NCI-H774 (cell line): ENCODE measurements at places on chromosomes 2 and 18.

GRCh38 chr2:120979398-120979797 lies 243.7 kb downstream of the GLI2 start:
- no peak for DNase-seq

GRCh38 chr2:132645722-132646539 lies 24.1 kb downstream of the LYPD1 start:
- DNase-seq: no peak

- no peak for DNase-seq
Observed at GRCh38 chr2:48668992-48669391, 51.3 kb downstream of the GTF2A1L start.

DNA sequence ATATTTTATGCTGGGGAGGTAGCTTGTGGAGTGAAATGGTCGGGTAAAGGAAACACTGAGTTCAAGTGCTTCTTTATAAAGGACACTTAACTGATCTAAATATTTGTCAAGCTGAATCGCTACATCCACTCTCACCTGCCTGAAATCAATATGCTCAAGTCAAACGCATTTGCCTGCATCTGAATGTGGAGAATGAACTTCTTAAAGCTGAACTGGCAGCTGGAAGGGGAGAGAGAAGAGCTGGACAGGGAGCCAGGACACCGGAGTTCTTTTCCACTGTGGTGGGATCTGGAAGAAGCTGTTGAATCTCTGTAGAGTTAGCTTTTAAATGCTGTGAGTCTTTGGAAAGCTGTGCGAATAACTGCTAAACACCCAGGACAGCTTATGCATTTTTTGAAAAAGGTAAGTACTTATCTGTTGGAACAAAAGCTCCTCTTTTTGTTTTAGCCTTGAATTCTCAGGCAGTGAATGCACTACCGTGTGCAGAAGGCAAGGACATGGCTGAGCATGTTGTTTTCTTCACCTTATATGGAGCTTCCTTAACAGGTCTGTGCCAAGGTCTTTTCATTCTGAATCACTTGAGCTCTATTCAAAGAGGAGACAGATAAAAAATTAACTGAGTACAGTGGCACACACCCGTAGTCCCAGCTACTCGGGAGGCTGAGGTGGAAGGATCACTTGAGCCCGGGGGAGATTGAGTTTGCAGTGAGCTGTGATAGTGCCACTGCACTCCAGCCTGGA lies 74.2 kb upstream of the KLF7 start:
- no peak for DNase-seq

GRCh38 chr2:227183657-227184367 lies 19.4 kb downstream of the COL4A3 start:
- no peak for DNase-seq

DNA sequence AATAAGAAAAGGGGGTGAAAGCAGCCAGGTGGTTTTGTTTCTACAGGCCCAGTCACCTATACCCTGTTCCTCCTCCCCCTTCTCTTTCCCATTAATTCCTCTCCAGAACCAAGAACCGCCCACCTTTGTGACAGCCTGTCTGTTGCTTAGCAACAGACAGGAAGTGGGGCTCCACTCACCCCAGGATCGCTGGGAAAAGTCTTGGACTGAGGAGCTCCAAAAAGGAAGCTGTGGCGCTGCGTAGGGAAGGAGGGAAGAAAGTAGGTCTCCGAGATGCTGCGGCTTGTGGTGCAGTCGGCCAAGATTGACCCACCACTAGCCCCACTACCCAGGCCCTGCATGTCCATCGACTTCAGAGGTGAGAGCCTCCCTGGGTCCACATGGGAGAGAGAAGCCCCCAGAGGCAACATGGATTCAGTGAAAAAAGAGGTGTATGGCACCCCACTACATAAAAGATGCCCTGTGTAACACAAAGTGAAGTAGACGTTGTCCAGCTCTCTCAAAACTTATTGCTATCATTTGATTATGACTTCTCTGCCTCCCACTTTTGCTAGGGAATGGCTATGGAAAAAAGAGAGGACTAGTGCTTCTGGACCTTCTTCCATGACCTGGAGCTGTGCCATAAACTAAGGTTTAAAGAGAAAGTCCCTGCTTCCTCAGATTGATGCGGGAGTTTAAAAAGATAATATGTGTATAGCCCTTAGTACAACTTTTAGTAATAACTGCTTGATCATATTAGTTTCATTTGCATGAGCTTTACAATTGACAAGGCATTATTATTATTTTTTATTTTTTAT lies at the start of gene FER1L5:
TSS of gene FER1L5 (plus strand) at position 201 of the 797 bp plus-strand sequence. CDS start at position 274, 73 bp downstream.
- DNase-seq: peak; percentile 3

GRCh38 chr2:32773448-32773808 lies 145.6 kb downstream of the TTC27 start:
- DNase-seq: no peak

DNA sequence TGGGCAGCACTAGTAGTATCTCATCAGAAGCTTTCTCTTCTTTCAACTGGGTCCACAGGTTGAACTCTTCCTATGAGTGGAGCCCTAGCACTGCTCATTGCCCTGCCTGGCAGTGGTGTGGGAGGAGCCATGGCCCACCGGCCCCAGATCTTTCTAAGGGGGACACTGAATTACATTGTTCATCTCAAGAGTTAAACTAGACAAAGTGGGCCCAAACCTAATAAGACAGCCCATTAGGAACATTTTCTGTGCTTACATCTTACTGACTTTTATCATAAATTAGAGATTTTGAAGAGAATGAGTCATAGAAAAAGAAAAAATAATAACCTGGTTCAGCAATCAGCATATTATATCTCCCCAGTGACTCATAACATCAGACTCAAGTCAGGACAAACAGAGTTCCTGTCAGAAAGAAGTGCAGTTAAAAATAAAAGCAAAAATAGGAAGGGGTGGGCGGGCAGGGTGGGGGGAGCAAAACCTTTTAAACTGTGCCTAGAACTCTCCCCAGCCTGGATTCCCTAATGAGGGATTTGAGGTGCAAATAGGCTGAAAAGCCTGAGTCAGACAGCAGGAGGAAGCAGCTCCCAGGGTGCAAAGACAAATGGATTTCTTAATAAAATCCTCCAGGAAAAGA lies 161.6 kb upstream of the TRIB2 start:
- no peak for DNase-seq

DNA sequence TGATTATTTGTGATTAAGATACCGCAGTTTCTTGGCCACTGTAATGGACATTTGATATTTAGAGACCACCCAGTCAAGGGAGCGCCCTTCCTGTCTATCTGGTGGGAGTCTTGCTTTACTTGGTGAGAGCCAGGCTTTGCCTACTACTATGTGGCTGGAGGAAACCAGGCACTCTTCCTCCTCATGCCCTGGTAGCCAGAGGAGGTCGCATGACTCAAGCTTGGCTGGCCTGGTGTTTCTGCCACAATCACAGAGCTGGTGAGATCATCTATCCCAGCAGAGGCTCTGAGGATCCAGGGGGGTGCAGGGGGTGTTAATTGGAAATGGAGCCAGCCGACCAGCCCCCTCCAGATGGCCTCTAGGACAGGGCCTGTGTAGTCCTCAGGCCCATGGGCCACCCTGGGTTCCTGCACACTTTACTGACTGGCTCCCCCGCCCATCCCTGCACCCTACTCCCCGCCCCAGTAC lies 46.8 kb upstream of the BIN1 start:
- DNase-seq: no peak

- DNase-seq: no peak
Observed at GRCh38 chr2:85250045-85250444, 77.7 kb downstream of the TGOLN2 start.

DNA sequence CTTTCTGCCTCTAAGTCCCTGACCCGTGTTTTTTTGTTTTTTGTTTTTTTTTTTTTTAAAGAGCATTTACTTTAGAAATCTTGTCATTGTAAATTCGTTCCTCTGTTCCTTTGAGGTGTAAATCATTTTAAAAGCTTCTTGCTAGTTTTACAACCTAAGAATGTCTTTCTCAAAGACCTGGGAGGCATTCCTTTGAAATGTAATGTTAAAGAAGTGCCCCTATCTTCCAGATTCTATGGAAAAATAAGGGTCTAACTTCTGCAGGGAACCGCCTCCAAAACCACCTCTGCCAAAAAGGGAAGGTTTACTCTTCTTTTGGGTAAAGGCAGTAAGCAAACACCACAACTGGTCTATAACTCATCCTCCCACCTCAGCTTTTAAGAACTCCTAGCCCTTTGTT lies 259.6 kb upstream of the ZNF804A start:
- no peak for DNase-seq

DNA sequence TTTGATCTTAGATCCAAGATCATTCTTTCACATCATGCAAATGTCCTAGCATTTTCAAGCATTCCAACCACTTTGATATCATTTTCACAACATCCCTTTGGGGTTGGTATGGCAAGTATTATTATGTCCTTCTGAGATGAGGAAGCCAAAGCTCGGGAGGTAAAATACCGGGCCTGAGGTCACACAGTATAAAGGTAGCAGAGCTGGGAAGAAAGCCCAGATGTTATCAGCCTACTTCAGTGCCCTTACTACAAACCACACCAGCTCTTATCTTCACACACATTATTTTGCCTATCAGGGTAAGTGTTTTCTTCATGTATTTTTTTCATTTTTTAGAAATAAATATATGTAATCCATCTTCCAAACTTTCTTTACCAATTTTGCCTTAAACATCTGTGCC lies 4.2 kb upstream of the B4GALT6 start:
- no peak for DNase-seq

DNA sequence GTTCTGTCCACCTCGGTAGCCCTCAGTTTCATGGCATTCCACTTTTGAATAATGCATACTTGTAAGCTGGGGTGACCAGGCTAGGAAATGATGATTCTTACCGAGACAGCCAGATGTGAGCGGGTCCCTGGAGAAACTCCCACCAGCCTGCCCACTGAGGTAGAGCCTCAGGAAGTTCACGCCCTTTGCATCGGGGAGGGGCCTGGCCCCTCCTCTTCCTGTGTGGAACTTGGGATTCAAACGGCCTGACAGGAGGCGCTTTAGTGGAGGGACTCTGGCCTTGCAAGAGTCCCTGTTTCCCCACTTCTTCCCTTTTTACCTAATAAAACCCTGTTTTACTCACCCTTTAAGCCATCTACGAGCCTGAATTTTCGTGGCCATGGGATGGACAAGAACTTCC lies 44.6 kb downstream of the MRO start:
- no peak for DNase-seq

- DNase-seq: no peak
Observed at GRCh38 chr2:207046724-207047123, 107.4 kb downstream of the CPO start.

- no peak for DNase-seq
Observed at GRCh38 chr2:212797484-212798205, 259.0 kb upstream of the ERBB4 start.
